ENCODE measurements at places on chromosomes 12 and 14.

DNA sequence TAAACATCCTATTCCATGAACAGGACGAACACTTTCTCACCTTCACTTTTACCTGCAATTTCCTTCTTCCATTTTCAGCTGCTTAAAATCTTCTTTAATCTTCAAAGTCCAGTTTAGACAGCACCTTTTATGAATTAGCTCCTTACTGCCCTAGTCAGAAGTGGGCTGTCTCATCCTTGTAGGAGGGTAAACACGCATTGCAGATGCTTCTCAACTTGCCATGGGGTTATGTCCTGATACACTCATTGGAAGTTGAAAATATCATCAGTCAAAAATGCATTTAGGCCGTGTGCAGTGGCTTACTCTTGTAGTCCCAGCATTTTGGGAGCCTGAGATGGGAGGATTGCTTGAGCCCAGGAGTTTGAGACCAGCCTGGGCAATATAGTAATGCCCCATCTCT lies 35.2 kb downstream of the HMGA2 start:
- DNase-seq: no peak

DNA sequence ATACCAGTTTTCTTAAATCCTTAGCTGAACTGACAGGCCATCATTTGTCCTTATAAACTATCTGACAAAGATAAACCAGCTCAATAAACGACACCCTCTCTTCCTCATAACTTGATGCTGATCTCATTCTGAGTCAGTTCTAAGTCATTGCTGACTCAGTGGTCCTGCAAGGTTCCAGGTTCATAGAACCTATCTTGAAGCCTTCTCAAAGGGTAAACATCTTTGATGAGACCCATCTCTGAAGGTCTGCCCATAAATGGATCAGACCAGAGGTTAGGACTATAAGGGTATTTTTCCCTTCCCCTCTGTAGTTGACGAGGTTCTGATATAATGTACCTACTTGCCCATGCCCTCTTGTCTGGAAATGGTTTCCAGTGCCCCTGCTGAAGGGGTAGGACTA lies 11.9 kb downstream of the NAA25 start:
- no peak for DNase-seq

- DNase-seq: no peak
Measured at GRCh38 chr12:41228066-41228820, 40.1 kb downstream of the PDZRN4 start.

DNA sequence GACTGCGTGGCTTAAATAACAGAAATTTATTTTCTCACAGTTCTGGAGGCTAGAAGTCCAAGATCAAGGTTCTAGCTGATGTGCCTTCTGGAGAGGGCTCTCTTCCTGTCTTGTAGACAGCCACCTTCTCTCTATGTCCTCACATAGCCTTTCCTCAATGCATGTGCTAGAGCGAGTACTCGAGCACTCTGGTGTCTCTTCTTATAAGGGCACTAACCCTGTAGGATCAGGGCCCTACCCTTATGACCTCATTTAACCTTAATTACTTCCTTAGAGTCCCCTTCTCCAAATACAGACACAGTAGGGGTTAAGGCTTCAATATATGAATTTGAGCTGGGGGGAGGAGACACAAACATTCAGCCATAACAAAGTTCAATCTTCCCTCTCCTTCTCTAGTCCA lies 10.2 kb downstream of the DHH start:
- no peak for DNase-seq

- no peak for DNase-seq
Measured at GRCh38 chr12:9163392-9163791, 44.8 kb downstream of the PZP start.

- no peak for DNase-seq
Measured at GRCh38 chr12:27343255-27344000, 10.8 kb downstream of the BMAL2 start.

GRCh38 chr12:47707355-47707754 lies 1.5 kb upstream of the RPAP3 start:
- no peak for DNase-seq

DNA sequence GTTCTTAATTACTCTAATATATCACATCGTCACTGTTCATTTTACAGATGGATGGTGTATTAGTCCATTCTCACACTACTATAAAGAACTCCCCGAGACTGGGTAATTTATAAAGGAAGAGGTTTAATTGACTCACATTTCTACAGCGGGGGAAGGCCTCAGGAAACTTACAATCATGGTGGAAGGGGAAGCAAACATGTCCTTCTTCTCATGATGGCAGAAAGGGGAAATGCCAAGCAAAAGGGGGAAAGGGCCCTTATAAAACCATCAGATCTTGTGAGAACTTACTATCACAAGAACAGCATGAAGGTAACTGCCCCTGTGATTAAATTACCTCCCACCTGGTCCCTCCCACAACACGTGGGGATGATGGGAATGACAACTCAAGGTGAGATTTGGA lies 6.5 kb downstream of the TMBIM4 start:
- no peak for DNase-seq

- DNase-seq: no peak
Measured at GRCh38 chr12:2354151-2354991, 301.6 kb downstream of the CACNA1C start.

DNA sequence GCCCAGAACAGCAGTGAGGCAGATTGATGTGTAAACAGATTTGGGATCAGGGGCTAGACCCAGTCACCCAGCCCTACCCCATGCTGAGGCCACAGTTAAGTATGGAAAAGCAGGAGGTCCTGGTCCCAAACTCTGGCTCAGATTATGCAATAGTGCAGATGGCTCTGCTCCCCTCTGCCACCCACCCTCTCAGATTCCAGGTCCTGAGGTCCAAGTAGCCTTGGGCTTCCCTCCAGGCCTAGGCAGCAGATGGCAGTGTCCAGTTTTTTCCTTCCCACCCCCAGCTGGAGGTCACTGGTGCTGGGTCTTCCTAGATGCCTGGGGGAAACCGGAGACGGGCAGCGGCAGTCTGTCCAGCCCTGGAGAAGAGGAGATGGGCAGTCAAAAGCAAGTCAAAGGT lies 2.8 kb upstream of the DHH start:
- DNase-seq: no peak

DNA sequence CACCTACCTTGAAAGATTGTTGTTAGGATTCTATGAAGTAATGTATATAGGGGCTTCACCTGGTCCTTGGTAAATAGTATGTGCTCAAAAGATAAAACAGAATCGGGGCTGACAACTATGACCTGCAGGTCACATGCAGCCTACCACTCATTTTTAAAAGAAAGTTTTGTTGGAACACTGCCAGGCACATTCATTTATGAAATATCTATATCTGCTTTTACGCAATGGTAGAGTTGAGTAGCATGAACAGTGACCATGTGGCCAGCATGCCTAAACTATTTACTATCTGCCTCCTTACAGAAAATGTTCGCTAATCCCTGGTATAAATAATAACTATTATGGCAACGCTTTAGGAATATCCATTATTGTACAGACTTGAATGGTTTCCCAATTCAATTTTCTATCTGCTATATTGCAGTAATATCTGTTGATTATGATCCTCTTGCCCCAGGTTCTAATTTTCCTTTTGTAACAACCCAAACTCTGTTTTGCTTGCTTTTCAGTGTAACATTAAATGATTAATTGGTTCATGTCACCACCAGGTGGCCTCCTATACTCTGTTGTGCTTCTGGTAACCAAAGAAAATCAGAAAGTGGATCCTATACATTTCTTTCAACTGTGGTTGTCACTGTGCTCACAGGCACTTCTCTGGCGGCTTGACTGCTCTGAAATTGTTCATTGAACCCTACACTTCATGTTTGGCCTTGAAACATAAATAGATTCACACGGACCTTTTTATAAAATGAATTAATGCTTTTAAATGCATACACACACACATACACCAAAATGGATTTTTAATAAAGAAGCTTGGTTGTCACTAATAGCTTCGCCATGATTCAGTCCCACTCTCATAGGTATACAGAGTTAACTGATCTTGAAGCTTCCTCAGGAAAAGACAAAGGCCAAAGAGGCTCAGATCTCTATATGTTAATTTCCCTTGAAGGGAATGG lies 227.7 kb upstream of the NPAS3 start:
- no peak for DNase-seq
